ENCODE measurements at places on chromosomes 11 and 22.

DNA sequence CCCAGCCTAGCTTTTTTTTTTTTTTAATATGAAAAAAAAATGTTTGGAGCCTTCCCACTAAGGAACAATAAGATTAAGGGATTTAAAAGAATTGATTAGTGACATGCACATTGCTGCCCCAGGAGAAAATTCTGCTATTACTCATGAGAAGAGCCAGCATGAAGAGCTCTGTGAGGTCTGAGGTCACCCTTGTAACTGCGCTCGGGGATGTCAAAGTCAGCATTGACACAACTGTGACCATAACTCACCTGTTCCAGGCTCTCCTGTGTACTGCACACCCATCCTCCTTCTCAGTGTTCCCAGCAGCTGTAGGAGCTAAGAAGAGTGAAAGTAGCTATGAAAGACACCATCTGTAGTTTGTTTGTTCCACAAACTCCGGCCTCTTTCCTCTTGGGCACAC, 109.8 kb upstream of the FGF3 start:
- H3K4me3 ChIP-seq: no peak overlapping the region
- no peaks in the 10 kb centered on the region for H3K4me1 ChIP-seq
- H3K27ac ChIP-seq: no peak overlapping the region
- H3K27me3 ChIP-seq: no peaks in the 10 kb centered on the region
- no peaks in the 10 kb centered on the region for H3K36me3 ChIP-seq

GRCh38 chr11:127334466-127334865, 333.9 kb upstream of the KIRREL3 start:
- H3K27ac ChIP-seq: no peak overlapping the region

GRCh38 chr22:33659448-33659847, 260.8 kb downstream of the LARGE1 start:
- H3K27me3 ChIP-seq: no peaks in the 10 kb centered on the region
- no peaks in the 10 kb centered on the region for H3K36me3 ChIP-seq
- peak; percentile 44 for DNase-seq
- no peaks in the 10 kb centered on the region for H3K4me1 ChIP-seq
- H3K27ac ChIP-seq: peak overlapping the region; percentile 7

- no peak overlapping the region for H3K27ac ChIP-seq
- no peaks in the 10 kb centered on the region for H3K27me3 ChIP-seq
- no peaks in the 10 kb centered on the region for H3K4me1 ChIP-seq
- no peak for DNase-seq
- H3K36me3 ChIP-seq: no peaks in the 10 kb centered on the region
Observed at GRCh38 chr22:42236268-42236667, 34.2 kb downstream of the TCF20 start.

DNA sequence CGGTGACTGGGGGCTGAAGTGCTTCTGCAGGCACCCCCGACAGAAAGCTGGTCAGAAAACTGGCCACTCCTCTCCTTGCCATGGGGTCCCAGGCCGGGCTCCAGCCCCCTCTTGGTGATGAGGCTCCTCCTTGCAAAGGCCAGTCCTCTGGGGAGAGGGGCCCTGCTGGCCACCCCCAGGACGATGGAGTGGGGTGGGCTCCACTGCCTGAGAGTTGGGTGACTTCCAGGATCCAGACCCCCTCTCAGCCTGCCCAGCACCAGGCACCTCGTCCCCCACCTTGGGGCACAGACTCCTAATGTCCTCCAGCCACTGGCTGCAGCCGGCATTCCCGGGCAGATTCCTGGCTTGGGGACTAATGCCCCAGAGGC, 441 bp upstream of the RPS6KA4 start:
- H3K27me3 ChIP-seq: no peaks in the 10 kb centered on the region
- peaks cover 21% of the 10 kb centered on the region for H3K36me3 ChIP-seq
- DNase-seq: peak; percentile 72
- H3K27ac ChIP-seq: peak overlapping the region; percentile 79
- peaks cover 26% of the 10 kb centered on the region for H3K4me1 ChIP-seq
- peak overlapping the region; percentile 70 for H3K4me3 ChIP-seq

DNA sequence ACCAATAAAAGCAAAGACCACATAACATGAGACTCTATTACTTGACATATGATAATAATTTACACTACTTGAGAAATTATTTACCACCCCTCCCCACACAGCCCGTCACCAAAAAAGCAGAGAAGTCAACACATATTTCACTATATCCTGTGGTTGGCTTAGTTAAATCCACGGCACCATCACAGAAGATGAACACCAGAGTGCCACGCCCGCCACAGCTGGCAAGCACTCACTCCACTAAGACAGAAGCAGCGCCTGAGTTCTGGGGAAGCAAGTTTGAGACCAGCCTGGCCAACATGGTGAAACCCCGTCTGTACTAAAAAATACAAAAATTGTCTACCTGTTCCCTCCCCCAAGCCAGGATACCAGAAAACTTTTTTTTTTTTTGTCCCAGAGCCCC, 53.1 kb downstream of the PACSIN2 start:
- H3K4me1 ChIP-seq: peaks cover 46% of the 10 kb centered on the region
- no peak overlapping the region for H3K4me3 ChIP-seq
- H3K27me3 ChIP-seq: no peaks in the 10 kb centered on the region
- no peak for DNase-seq

DNA sequence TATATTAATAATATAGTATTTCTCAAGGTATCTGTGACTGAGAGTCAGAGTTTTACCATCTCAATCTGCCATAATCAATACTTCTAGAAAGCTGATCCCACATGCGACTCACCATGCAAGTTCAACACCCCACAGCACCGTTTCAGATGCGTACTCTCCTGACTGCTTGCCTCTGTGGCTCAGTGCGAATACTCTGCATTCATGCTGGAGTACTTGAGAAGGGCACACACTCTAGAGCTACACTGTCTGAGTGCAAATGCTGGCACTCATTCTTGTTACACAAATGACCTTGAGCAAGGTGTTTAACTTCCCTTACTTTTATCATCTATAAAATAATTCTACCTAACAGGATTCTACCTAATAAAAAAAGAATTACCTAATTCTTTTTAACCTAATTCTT, 12.5 kb downstream of the SNU13 start:
- H3K27ac ChIP-seq: no peak overlapping the region
- no peaks in the 10 kb centered on the region for H3K4me1 ChIP-seq
- H3K4me3 ChIP-seq: no peak overlapping the region
- H3K27me3 ChIP-seq: no peaks in the 10 kb centered on the region
- no peak for DNase-seq
- peaks cover 73% of the 10 kb centered on the region for H3K36me3 ChIP-seq

- H3K36me3 ChIP-seq: no peaks in the 10 kb centered on the region
- H3K4me1 ChIP-seq: peaks cover 25% of the 10 kb centered on the region
- peaks cover 87% of the 10 kb centered on the region for H3K27me3 ChIP-seq
- no peak for DNase-seq
Observed at GRCh38 chr22:19756288-19757128, 4.1 kb upstream of the TBX1 start.

GRCh38 chr22:29503811-29504372, 23.9 kb downstream of the NEFH start:
- no peaks in the 10 kb centered on the region for H3K27me3 ChIP-seq
- DNase-seq: no peak
- H3K27ac ChIP-seq: no peak overlapping the region
- H3K36me3 ChIP-seq: peaks cover 31% of the 10 kb centered on the region
- no peak overlapping the region for H3K4me3 ChIP-seq
- no peaks in the 10 kb centered on the region for H3K4me1 ChIP-seq

- H3K27ac ChIP-seq: no peak overlapping the region
- H3K36me3 ChIP-seq: no peaks in the 10 kb centered on the region
- DNase-seq: no peak
Observed at GRCh38 chr11:118055966-118056365, 20.9 kb upstream of the TMPRSS4 start.

- H3K27me3 ChIP-seq: no peaks in the 10 kb centered on the region
- no peaks in the 10 kb centered on the region for H3K36me3 ChIP-seq
- DNase-seq: no peak
Observed at GRCh38 chr11:122556605-122557004, 98.9 kb upstream of the UBASH3B start.

DNA sequence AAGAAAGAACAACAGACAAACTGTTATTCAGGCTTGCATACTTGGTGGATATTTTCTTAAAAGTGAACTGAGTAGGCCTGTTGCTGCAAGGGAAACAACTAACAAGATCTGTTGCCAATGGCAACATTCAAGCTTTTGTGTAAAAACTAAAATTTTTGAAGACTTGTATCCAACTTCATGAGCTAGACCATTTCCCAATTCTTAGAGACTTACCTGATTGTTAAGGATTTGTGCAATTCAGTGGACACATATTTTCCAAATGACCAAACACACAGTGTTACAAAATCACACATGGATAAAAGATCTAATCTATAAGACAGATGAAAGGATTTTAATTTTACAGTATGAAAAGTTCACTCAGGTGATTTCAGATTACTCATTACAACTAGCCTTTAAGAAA, 564.1 kb downstream of the CNTN5 start:
- no peaks in the 10 kb centered on the region for H3K36me3 ChIP-seq
- no peaks in the 10 kb centered on the region for H3K27me3 ChIP-seq
- H3K4me1 ChIP-seq: no peaks in the 10 kb centered on the region
- no peak overlapping the region for H3K27ac ChIP-seq
- DNase-seq: no peak

All from tibial artery (tissue), 4 donors.